ENCODE measurements at places on chromosomes 1 and 21.

DNA sequence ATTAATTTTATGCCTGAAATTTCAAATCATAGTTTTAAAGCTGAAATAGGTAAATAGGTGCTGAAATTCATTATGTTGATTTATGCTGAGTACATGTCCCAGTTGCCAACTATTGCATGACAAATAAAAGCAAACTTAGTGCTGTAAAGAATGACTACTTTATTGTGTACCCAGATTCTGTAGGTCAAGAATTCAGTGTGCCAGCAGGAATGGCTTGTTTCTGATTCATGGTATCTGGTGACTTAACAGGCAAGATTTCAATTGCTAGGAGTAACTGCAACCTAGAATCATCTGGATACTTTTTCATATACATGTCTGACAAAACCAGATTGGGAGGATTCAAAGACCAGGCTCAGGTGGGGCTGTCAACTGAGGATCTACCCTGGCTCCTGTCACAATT is 678.4 kb upstream of the ADAMTS5 start:
- DNase-seq, result no peak

DNA sequence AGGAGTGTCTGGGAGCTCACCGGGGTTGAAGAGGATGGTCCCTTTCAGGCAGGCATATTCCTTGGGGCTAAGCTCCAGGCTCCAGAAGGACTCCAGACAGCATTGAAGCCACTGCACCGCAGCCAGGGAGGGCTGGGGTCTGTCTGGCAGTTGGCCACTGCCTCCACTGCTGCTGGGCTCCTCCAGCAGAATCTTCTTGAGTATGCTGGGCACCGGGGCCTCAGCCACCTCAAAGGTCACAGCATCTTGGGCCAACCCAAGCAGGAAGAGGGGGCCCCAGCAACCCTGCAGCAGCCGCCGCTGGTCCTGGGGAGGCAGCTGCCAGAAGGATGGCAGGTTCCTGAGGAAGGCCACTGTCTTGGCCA is 404 bp downstream of the NR0B2 start:
- no peak for DNase-seq

- no peak for DNase-seq
Measured at GRCh38 chr1:157575744-157576143, 22.1 kb downstream of the FCRL4 start.

- no peak for DNase-seq
Measured at GRCh38 chr1:27021354-27022031, 8.8 kb upstream of the TENT5B start.

DNA sequence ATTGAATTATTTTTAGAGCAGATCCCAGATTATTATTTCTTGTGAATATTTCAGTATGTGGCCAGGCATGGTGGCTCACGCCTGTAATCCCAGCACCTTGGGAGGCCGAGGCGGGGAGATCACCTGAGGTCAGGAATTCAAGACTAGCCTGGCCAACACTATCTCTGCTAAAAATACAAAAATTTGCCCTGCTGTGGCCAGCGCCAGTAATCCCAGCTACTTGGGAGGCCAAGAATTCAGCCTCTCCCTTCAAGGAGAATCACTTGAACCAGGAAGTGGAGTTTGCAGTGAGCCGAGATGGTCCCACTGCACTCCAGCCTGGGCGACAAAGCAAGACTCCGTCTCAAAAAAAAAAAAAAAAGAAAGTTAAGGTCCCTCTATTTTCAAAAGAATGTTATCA is 4.3 kb downstream of the OSBPL9 start:
- no peak for DNase-seq

GRCh38 chr1:7560601-7561181 is 210.4 kb upstream of the VAMP3 start:
- DNase-seq, result no peak
